Osteoblast (primary cell): ENCODE measurements at places on chromosomes 12 and 14. TPM values are rescaled to one million over a fixed set of nuclear protein-coding genes. Genes with fewer than 3 reads are reported as not detected.

DNA sequence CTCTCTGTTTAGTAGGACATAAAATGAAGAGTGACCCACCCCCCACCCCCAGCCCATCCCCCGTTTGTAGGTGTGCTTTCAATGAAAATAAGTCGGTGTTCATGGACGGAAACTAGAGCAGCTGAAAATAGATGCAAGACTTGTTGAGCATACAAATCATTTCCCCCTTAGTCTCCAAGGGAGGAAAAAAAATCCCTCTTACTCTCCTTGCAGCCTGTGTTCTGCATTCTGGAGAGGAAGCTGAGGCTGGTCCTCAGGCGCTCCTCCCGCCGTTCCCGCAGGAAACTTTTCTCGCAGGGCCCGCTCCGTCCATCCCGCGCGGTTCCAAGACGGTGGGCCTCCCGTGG, 259.0 kb upstream of the E2F7 start:
- peak; percentile 73 for DNase-seq

DNA sequence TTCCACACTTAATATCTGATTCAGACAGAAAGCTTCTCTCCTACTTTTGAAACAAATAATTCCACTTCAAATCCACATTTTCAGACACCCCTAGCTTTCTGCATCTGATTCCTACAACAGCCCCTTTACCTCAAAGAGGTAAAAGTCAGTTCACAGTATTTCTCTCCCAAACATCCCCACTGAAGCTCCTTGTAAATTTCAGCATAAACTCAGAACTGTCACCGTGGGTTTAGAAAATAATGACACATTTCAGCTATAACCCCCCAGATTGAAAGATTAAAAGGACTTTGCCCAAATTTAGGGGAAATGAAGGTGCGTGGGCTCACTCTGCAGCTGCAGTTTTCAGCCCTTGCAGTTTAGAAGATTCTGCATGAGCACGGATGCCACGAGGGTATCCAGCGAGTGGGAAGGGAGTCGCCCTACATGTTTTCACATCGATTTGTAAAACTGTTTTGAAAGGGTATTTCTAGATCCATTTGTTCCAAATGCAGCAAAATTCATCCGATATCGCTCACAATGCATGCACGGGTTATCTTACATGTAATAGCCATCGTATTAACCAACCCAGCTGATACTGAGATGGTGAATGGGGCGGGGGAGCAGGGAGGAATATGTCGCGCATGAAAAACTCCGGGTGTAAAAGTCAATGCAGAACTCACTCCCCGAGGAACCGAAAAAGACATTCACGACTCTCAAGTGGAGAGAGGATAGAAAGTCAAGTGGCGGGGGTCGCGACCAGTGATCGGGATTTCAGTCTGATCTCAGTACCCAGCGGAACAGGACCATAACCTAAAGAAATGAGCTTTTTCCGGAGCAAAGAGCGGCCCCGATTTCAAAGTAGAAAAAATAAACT, 5.0 kb upstream of the CCND2 start:
- DNase-seq: no peak

BEGAIN gene
- 1.1 TPM in 1 of 2 replicates, not detected in the other for total RNA-seq

RD3L gene
- not detected in 2 replicates for total RNA-seq

DNA sequence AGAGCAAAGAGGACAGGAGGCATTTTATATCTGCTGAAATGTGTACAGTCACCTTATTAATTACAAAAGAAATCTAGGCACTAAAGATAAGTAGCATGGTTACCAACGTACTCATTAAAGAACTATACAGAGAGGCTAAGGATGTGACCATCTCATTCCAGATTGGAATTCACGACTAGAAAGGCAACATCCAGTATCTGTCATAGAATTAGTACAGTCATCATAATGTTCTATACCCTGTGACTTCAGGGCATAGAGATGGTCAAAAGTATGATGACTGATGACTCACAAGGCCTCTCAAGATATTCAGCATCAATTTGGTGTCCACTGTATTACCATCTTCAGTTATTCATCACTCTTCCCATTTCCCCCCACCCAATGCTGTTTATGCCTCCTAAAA, 144.0 kb upstream of the PLEKHG7 start:
- no peak for DNase-seq

GRCh38 chr14:61347826-61348443, 26.6 kb downstream of the PRKCH start:
- DNase-seq: no peak

RPL36AL gene
- total RNA-seq: 181 and 192 TPM in 2 replicates

PROX2 gene
- not detected in 2 replicates for total RNA-seq
